ENCODE measurements at places on chromosomes 3 and 15. TPM values are rescaled to one million over a fixed set of nuclear protein-coding genes. Genes with fewer than 3 reads are reported as not detected.

The MEGF11 gene
- total RNA-seq, result not detected

The ZBBX gene
- not detected for total RNA-seq

The CYP1A1 gene
- 2.0 TPM for total RNA-seq

The PPP1R14D gene
- total RNA-seq, result not detected

The ATP13A4 gene
- total RNA-seq, result 1.7 TPM

The HRG gene
- total RNA-seq, result not detected

The SLC28A1 gene
- total RNA-seq, result not detected

The NR2F2 gene
- not detected for total RNA-seq

The ANKUB1 gene
- not detected for total RNA-seq
